ENCODE measurements at places on chromosomes 12 and 14.
A peak's percentile ranks its signal among the peaks of the same experiment; 100 is the strongest.

GRCh38 chr12:101209319-101210302 lies at the start of gene SLC5A8:
Gene SLC5A8, minus strand, starts transcription at chr12:101210238. Its CDS starts 390 bp downstream, at chr12:101209848.
- DNase-seq = peak; percentile 45

- no peak for DNase-seq
Observed at GRCh38 chr14:104927432-104927816, 2.7 kb downstream of the PLD4 start.

DNA sequence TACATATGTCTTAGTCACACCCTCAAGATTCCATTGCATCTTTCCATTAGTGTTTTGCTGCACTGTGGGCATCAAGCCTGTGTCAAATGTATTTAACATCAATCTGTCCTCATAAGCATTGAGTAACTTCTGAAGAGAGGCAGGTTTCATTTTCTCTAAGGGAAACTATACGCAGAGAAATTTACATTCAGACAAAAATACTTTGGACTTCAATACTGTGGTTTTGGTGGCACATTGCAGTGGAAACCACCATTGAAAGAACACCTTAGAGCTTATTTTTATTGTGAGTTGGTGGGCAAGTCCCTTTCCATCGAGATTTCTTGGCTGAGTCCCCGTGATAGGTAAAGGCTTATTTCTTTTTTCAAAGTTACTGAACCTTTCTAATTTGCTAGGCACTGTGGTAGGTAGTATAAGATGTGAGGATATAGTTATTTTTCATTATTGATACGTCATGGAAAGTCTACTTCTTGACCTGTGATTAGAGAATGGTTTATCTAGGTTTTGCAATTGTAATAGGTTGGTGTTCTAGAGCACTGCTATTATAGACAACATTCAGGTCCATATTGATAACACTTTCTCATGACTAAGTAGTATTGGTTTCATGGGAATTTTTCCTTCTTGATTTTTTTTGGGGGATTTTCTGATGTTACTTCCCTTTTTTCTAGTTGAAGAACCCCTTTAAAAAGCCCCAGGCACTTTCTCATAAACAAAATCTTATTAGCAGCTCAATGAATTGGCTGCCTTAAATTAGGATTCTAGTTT lies 81.9 kb downstream of the CFAP54 start:
- no peak for DNase-seq

GRCh38 chr12:76020281-76020680 lies 11.3 kb downstream of the PHLDA1 start:
- no peak for DNase-seq

DNA sequence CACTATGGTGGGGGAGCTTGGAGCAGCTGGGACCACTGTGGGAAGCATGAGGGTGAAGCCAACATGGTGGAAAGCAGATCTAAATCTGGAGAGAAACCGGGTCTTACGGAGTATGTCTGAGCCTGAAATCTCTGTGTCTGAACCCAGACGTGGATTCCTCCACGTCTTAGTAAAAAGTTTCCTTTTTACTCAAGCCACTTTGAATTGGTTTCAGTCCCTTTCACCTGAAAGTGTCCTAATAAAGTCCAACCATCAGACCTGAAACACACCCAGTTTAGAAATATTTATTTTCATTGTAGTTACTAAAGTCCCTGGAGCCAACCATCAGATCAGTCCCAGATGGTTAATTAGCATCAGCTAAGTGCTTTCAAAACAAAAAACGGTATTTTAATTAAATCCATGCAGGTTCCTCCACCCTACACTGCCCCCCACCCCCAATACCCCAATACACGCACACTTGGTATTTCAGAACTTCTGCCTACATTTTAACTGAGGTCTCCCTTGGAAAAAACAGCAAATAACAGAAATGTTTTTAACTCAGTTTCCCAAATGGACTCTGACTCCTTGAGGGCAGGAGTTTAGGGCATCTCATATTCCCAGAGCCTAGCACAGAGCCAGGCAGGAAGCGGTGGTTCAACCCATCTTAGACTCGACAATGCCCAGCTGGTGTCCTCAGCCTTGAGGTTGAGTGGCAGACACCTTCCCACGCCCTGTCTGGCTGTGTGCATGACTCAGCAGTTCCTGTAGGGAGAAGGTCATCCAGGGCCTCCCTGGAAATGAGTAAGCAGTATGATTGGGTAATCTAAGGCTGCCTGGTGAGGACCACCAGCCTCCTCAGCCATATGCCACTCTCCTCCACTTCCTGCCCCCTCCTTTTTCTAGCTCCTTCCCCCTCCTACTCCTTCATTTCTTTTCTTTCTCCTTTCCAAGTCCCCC lies 175.8 kb downstream of the TTC8 start:
- peak; percentile 49 for DNase-seq

- no peak for DNase-seq
Observed at GRCh38 chr14:89484051-89484844, 67.2 kb upstream of the FOXN3 start.

DNA sequence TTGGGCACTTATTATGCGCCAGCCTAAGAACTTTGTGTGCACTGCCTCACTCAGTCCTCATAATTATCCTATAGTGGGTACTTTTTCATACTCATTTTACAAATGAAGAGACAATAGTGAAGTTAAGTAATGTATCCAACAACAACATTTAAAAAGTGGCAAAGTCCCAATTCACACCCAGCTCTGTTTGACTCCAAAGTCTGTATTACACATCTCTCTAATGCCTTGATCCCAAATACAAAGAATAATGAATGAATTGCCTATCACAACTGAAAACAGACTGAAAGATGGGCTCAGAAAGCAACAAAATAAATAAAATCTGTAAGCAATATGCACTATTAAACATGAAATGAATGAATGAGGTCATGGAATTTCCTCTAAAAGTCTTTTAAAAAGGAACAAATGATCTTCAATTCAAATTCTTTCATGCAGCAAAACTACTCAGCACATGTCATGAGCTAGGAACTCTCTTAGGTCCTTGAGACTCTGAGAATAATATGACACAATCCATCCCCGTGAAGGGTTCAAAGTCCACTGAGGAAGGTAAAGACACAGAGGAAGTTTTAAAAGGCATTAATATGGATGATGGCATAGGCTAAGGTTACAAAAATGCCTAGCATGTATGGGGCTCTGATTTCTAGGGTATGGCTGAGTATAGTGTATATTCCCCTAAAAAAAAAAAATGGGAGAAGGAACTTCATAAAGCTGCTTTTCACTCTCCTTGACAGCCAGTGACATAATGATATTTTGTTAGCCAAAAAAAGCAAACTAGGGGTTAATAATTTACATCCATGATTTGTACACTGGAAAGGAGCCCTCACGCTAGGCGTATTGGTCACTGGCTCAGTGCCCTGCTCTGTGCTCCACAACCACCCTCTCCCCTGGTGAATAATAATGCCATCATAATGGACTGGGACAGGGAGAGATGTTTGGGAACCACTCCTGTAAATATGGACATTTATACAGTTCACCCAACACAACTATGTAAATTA lies 103.4 kb downstream of the SLC2A13 start:
- DNase-seq = no peak

DNA sequence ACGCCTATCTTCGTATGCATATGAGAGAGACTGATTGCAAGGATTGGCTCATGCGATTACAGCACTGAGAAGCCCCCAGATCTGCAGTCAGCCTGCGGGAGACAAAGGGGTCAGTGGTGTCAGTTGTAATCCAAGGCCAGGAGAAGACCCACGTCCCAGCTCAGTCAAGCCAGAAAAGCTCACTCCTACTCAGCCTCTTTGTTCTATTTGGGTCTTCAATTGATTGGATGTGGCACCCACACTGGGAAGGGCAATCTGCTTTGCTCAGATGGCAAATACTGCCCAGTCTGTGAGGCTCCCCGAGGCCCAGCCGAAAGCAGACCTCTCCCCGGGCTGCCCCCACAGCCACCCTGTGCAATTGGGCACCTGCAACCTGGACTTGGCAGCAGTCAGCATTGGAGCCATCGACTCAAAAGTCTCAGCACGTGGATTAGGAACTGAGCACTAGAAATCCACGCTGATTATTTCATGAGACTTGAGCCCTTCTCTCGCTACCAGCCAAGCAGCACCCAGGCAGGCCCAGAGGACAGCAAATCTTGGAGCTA lies 39.6 kb upstream of the TMEM179 start:
- DNase-seq = no peak

- no peak for DNase-seq
Observed at GRCh38 chr12:110599334-110599733, 14.6 kb upstream of the TCTN1 start.

DNA sequence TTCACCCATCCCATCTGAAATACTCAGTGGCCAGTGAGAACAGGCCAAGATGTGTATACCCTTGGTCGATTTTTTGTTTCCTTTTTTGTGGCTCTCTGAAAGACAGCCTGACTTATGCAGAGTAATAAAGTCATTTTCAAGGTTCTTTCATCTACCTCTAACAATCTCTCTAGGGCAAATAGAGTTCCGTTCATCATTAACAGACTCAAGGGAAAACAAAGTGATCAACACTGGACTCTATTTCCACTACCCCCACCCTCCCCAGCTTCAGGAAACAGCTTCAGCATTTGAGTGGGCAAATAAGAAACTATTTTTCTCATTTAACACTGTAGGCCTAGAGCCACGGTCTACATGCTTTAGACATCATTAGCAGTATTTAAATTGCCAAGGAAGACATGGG lies 15.9 kb downstream of the PRKAB1 start:
- no peak for DNase-seq

- no peak for DNase-seq
Observed at GRCh38 chr14:104395276-104395675, 184.3 kb upstream of the C14orf180 start.

GRCh38 chr12:54413284-54414190 lies 5.5 kb downstream of the ITGA5 start:
- DNase-seq = peak; percentile 86

DNA sequence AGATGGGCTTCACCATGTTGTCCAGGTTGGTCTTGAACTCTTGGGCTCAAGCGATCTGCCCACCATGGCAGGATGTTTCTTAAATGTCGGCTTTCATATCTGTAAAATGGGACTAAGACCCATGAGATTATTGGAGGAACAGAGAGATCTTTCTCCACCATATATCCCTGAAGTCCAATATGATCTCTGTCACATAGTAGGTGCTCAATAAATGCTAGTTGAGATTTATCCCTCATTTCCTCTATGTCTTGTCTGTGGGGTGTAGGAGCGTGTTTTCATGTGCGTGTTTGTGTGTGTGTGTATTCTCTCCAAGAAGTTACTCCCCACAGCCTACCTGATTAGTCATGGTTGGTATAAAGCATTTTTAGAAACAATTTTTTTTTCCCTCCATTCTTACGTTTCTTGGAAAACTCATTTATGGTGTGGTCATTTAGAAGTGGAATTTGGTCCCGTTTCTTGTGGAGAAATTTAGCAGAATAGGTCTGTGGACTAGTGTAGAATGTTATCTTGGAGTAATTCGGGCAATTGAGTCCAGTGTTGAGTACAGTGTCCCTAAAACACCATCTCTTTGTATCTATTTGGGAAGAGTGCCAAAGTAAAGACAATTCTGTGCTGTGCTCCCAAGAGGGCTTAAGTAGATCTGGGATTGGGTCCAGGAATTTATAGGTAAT lies 4.3 kb downstream of the STRAP start:
- no peak for DNase-seq

- DNase-seq = no peak
Observed at GRCh38 chr14:57486767-57487379, 6.8 kb downstream of the CCDC198 start.

DNA sequence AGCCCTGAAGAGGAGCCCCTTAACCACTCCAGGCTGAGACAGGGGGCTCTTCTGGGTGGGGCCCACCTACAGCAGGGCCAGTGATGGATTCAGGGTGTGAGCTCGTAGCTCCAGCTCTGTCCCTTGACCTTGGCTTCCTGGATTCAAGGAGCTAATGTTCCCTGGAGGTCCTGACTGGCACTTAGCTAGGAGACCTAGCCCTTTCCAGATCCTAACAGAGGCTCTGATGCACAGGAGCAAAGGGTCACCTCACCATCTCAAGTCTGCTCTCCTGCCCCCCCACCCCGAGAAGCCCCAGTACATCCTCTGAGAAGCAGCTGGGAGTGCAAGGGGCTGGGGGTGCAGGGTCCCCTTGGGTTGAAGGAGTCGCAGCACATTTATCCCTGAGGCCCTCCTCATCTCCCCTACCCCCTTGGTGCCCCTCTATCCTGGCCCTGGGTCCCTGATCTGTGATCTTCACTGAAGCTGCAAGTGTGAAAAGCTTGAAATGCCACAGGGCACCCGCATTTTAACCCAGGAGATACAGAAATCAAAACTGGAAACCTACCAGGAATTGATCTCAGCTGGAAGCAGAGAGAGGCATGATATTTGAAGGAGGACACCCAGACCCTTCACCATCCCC lies 2.9 kb downstream of the RIN3 start:
- no peak for DNase-seq

DNA sequence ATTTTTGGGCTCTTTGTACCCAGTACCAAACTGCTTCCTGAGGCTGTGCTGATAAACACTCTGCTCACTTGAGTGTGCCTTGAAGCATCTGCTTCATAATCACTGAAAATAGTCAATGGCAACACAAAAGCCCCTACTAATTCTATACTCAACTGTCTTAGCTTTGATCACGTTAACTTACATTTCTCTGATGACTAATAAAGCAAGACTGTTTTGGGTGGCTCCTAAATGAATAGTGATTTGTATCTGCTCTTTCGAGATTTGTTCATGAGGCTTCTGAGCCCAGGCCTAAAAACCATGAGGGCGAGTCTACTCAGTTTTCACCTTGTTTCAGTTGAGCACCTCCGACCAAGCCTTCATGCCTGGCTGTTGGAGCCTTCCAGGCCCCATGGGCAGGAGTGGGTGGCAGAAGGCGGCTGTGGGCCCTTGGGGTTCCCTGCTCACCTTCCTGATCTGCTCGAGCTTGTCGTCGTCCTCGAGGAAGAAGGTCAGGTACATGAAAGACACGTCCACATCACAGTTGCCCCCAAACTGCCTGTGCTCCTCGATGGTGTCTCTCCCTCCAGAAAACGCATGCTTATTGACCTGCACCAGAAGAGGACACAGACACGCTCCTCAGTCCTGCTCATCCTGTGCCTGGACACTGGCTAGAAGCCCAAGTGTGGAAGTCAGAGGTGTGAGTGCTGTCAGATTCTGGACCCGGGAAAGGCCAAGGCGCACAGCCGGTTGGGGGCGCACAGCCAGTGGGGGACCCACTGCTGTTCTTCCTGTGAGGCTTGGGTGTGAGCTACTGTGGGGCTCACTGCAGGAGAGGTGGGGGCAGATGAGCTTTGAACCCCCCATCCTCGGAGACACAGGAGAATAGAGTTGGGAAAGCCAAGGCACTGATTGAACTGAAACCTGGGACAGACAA lies 13.7 kb downstream of the SLC25A47 start:
- no peak for DNase-seq
